ENCODE measurements at places on chromosomes 1 and 21. TPM values are rescaled to one million over a fixed set of nuclear protein-coding genes. Genes with fewer than 3 reads are reported as not detected.

- no peak for DNase-seq
Observed at GRCh38 chr1:168279253-168279652, 1.4 kb upstream of the TBX19 start.

DNA sequence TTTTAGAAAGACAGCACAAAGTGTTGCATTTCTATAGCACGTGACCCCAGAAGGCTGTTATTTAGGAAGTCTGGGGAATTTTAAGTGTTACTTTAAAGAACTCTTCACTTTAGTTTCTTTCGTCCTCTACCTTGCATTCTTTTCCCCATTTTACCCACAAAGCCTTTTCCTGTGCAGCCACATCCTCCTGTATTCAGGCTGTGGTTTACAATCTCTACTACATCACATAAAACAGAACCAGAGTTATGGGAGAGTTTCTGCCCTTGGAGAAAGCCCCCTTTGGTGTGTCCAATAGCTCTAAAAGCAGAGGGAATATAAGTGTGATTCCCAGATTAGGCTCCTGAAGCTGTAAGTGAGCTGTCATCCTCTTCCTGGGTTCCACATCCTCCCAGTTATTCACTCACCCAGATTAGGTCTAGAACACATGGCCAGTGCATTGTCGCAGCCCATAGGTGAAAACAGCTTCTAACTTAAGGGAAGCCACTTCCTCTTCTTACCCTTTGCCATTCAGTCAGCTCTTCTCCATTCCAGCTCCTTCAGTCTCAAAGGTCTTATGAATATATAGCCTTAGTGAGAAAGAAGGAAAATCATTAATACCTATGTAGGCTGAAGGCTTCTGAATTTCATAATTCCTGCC lies 171.1 kb downstream of the PIGK start:
- DNase-seq: no peak

DNA sequence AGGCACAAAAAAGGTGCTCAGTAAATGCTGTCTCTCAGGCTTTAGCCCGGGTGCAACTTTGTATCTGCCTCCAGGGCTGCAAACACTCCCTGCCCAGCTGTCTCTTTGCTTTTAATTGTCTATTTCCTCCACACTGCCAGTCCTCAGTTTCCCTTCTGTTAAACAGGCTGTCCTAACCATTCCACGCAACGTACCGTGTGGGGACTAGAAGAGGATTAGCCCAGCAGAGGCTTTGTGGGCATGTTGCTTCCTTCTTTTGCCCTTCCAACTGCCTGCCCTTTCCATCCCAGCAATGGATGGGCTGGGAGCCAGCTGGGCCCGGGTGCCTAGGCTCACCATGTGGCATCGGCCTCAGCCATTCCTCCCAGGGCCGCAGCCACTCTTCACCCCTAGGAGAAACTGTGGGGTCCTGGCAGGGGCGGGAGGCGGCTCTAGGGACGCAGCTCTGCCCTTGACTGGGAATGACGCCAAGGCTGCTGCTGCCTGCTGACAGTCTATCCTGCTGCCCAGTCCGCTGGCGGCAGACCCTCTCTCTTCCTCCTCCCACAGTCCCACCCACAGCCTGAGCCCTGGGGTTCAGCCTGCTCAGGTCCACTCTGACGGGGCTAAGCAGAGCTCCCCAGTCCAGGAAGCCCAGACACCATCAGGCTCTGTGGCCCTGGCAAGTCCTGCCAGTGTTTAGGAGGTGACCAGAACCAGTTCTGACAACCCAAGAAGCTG lies 40.6 kb upstream of the LRP8 start:
- DNase-seq: peak; percentile 76

DNA sequence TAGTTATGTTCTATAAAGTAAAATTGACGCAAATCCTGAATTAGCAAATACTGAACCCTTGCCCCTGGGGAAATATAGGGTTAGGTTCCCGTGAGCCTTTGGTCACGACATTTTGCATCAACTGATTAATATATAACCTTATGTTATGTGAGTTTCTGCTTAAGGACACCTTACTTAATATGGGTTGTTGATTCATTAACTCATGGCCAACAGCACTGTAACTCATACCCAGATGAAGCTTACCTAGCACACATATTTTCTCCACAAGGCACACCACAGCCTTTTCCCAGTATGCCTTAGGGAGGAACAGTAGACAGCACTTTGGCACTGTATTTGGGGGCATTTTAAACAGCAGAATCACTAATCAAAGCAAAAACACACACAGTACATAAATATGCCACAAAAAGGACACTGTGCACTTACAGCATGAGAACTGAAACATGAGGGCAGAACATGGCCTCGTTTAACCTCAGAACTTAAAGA lies 15.1 kb downstream of the INAVA start:
- no peak for DNase-seq

- no peak for DNase-seq
Observed at GRCh38 chr1:182444497-182444896, 5.4 kb upstream of the RGSL1 start.

- DNase-seq: no peak
Observed at GRCh38 chr1:151721788-151722510, 627 bp downstream of the RIIAD1 start.

DNA sequence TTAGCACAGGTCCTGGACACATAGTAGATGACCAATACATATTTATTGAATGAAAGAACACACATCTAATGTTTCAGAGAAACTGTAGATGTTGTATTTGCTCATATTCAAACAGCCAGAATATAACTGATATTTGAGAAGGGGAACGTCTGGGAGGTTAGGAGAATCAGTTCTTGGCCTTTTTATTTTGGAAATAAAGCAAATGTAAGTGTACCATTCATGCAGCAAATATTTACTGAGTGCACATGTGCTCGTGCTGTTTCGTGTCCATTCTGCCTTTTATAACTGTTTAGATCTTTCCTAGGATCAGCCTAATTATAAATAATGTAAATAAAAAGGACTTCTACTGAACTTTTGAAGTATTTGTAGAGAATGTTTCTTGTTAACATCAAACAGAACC lies 103.8 kb downstream of the GREM2 start:
- no peak for DNase-seq

Gene BMP8B
- total RNA-seq: 0.62 TPM

Gene CELSR2
- 7.1 TPM for total RNA-seq

Gene RGS13
- total RNA-seq: 0.27 TPM

Gene CACNA1S
- 0.19 TPM for total RNA-seq

Gene BMP8A
- 1.5 TPM for total RNA-seq
